ENCODE measurements at places on chromosomes 3 and 15. TPM values are rescaled to one million over a fixed set of nuclear protein-coding genes. Genes with fewer than 3 reads are reported as not detected.

Gene KIF9
- 4.5 TPM for total RNA-seq

DNA sequence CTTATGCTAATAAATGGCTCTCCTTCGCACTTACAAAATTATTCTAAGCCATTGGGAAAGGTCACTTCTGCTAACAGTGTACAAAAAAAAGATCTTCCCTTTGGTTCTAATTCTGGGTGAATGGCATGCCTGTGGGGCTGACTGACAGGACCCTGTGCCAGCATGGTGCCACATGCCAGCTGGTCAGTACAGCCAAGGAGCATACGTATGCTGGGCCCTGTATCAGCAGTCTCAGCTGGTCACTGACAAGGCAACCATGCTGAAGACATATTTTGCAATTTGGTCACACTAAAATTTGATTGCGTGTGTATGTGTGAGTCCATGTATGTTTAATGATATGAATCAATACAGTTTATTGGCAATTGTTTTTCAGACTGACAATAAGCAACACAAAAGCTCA is 246.1 kb downstream of the TBL1XR1 start:
- no peak overlapping the region for H3K4me3 ChIP-seq
- DNase-seq: no peak
- H3K36me3 ChIP-seq: no peaks in the 10 kb centered on the region
- no peaks in the 10 kb centered on the region for H3K4me1 ChIP-seq
- H3K27ac ChIP-seq: no peak overlapping the region

Gene KCNMB2
- not detected for total RNA-seq

- no peak for DNase-seq
- no peaks in the 10 kb centered on the region for H3K36me3 ChIP-seq
- no peak overlapping the region for H3K4me3 ChIP-seq
- H3K27ac ChIP-seq: no peak overlapping the region
- peaks cover 26% of the 10 kb centered on the region for H3K4me1 ChIP-seq
These were observed 3.2 kb upstream of the BMF start for GRCh38 chr15:40111888-40112287.

- DNase-seq: no peak
- H3K27me3 ChIP-seq: no peaks in the 10 kb centered on the region
- no peaks in the 10 kb centered on the region for H3K36me3 ChIP-seq
These were observed 945.1 kb downstream of the IGSF11 start for GRCh38 chr3:118089563-118089962.

DNA sequence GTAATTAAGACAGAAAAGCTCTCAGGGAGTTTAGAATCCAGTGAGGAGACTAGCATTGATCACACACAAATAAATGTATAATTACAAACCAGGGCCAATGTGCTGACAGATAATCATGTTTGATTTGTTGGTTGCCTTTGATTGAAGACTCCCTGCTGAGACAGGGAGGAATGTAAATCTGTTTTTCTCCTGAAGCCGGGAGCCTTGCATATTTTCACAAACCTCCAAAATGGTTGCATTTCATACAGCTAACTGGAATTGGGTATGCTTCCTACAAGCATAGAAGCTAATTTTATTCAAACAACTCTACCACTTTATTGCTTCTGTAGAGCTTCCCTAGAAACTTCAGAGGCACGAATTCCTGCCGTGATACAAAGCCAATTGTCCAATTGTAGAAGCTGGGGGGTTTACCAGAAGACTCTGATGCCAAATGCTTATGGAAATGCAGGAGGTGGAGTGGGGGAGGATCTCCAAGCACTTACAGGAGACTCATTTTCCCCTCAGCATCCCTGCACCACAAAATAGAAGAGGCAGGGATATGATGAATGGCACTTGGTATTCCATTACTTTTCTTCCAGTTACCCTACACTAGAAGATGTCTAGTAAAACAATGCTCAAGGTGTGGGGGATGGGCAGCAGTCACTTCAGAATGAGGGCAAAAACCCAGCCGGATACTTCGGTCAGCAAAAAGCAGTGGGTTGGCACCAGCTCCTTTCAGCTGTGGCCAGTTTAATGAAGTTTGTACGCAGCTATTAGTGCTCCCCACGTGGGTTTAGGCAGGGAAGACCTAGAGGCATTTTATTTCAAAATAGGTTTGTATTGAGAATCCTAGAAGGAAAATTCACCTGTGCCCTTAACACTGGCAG is 11.4 kb upstream of the MEX3B start:
- H3K36me3 ChIP-seq: no peaks in the 10 kb centered on the region
- no peak overlapping the region for H3K4me3 ChIP-seq
- DNase-seq: no peak
- no peaks in the 10 kb centered on the region for H3K4me1 ChIP-seq

Gene ACTC1
- total RNA-seq: not detected

DNA sequence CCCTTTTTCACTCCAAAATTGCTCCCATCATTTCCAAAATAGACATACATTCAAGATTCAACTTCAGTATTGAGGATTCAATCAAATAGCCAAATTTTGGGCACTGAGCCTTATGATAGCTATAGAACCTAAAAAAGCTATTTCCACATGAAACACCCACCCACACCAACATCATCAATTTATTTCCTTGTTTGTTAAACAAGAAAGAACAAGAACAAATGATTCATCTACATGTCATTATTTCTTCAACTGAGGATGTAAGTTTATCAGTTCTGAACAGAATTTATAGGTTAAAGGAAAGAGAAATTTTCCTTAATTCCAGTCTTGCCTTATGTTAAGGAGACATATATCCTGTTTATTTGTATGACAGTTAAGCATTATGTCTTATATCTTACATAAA is 32.2 kb downstream of the DPPA2 start:
- H3K27me3 ChIP-seq: peaks cover 2% of the 10 kb centered on the region
- no peak overlapping the region for H3K4me3 ChIP-seq
- no peaks in the 10 kb centered on the region for H3K36me3 ChIP-seq
- no peak for DNase-seq
- H3K4me1 ChIP-seq: no peaks in the 10 kb centered on the region
- H3K27ac ChIP-seq: no peak overlapping the region

Gene SNAPC5
- total RNA-seq: 23.7 TPM

DNA sequence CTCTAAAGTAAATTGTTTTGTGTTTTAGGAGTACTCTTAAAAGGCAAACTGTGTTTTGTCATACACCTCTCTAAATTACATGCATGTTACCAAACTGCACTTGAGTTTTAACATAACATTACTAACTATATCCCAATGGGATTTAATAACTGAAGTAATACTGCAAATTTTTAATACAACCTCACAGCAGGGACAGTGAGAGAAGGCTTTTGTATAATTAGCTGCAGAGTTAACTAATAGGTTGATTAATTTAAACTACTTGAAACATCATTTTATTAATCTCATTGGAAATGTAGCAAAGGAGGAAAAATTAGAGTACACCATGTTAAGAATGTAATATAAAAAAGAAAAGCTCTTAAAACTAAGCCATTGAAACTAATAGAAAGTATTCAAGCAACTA is 417.3 kb downstream of the CADM2 start:
- H3K4me1 ChIP-seq: no peaks in the 10 kb centered on the region
- H3K36me3 ChIP-seq: no peaks in the 10 kb centered on the region
- DNase-seq: no peak
- no peak overlapping the region for H3K27ac ChIP-seq

- no peaks in the 10 kb centered on the region for H3K36me3 ChIP-seq
- peaks cover 3% of the 10 kb centered on the region for H3K27me3 ChIP-seq
- H3K4me3 ChIP-seq: no peak overlapping the region
- no peak overlapping the region for H3K27ac ChIP-seq
- DNase-seq: no peak
These were observed 45.6 kb downstream of the UMPS start for GRCh38 chr3:124775877-124776276.
